SHP77 (cell line): ENCODE measurements at places on chromosomes 2 and 18.

GRCh38 chr2:130353291-130354138, 2.3 kb upstream of the PTPN18 start:
- peak; percentile 64 for DNase-seq

DNA sequence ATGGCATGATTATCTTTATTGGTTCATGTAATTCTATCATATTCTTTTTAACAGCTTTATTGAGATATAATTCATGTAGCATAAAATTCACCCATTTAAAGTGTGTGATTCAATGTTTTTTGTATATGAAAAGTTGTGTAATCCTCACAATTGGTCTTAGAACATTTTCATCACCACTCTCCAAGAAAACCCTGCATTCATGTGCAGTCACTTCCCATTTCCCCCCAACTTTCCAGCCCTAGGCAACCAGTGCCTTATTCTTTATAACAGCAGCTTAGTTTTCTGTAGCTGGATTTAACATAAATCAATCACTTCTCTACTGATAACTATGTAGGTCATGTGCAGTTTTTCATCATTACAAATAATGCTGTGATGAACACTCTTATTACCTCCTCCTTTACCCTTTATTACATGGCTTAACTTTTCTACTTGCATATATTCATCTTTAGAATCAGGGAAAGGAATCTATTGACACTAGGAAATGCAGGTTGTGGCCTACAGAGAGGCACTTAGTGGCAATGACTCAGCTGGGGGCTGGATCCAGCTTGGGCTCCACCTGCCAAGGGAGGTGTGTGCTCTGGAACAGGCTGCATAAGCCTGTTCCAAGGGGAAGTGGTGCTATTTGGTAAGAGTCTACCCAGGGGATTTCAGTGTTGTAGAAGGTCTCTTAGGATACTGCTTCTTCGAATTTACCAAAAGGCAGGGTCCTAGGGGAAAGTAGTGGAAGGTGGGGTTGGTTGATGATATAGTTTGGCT, 89.1 kb downstream of the ETAA1 start:
- peak; percentile 64 for DNase-seq

GRCh38 chr2:216281316-216281715, 91.0 kb downstream of the MARCHF4 start:
- no peak for DNase-seq

GRCh38 chr2:107633580-107634147, 193.0 kb upstream of the RGPD4 start:
- DNase-seq, result no peak

DNA sequence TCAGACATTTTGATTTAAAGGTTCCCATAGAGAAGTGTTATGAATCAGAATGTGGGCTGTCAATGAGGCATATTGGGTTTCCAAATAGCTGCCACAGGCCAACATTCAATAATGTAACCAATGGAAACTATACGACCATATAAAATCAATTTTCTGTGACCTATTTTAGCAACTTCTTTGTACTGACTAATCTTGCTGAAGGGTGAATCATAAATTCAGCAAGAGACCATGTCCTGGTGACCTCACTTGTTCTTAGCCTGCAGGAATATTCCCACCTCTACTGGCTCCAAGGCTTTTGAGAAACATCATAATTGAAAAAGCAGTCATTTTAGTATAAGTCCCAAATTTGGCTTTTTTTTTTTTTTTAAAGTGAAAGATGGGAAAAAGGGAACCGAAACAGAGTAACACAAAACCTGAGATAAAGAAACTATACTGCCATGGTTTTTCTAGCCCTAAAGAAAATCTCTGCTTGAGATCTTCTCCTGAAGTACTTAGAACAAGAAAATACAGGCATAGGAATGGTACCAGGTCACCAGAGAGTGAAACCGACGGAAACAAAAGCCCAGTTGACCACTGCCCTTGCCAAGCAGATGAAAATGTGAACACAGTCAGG, 32.1 kb downstream of the PLEKHM3 start:
- no peak for DNase-seq

GRCh38 chr18:39191931-39192330, 1626.3 kb upstream of the CELF4 start:
- DNase-seq, result no peak

DNA sequence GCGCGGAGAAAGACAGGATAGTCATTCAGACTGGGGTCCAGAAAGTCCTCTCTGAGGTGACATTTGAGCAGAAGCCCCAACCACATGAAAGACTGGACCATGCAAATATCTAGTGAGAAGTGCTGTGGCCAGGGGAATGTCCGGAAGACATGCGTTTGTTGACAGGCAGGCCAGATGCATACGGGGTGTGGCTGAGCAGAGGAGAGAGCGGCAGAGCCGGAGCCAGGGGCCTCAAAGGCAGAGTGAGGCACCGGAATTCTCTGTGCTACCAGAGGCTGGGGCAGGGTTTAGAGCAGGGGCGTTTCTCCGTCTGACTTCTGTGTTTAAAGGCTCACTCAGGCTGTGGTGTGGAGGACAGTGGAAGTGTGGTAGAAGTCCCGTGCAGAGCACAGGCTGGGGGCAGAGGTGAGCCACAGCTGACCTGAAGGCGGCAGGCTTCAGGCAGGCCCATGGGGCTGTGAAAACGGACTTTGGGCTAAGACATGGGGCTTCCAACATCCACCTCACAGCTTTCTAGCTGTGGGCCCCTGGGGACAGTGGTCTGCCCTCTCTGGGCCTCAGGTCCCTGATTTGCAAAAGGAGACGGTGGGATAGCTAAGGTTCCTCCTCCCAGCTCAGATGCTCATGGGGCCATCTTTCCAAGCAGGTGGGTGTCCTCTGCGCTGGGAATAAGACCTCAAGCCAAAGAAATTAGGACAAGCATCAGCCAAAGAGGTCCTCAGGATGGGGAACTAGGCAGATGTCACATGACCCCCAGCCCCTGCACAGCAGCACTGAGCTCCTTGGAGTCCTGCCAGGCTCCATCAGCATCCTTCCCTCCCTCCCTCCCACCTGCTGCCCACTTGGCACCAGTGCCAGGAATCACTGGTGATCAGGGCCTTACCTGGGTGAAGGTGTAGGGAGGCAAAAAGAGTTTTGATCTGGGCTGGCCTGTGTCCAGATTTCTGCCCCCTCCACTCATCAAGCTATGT, 11.2 kb downstream of the RUFY4 start:
- no peak for DNase-seq

- no peak for DNase-seq
These were observed 22.5 kb downstream of the ALS2 start for GRCh38 chr2:201758234-201758633.

DNA sequence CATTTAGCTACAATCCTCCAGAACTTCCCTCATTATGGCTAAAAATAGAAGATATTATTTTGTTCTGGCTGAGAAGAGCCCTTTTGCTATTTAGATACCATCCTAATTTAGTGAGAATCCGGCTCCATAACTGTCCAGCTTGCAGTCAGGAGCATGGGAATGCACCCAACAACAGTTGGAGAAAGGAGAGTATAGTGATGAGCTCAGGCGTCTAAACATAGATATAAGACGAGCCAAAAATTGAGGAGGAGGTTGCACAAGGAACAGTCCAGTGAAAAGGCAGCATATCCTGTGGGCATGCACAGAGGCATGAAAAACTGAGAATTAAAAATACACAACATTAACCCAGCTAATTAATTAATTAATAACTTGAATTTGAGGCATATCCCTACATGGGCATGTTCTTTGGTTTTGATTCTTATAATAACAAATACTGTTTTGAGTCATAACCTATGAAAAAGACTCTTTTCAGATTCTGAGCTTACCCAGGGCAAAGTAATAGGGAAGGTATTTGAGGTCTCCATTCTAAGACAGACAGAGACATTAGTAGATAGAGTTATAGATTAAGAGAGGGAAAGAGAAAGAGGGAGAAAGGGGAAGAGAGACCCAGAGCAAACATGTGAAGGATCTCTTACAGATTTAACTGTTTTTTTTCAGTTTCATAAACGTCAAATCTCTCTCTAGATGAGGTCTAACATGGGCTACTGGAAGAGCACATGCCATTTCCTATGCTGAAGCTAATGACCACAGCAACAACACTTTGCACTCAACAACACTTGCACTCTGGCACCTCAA, 311.2 kb downstream of the OSR1 start:
- DNase-seq, result no peak

DNA sequence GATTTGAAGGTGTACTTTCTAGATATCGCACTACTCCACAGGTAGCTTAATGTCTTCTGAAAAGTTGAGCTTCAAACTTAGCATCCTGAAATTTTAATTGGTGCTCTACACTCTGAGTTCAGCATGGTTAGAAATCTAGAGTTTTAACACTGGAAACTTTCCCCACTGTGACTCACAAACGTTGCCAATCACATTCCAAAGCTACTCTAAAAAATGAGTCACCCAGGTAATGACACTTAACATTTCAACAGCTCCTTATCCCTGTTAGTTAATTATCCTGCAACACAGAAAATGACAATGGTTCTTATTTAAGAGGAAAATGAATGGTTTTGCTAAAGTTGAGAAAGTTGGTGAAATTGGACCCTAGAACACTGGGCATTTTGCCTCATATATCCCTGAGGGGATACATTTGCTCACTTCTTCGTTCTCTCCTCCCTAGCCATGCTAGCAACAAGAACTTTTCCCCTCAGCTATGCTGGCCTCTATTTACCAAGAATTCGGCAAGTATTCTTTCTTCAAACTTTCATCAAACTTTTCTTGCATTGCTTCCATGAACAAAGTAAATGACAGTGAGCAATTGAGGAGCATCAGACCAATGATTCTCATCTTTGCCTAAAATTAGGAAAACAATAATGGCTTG, 1024.1 kb upstream of the KLHL29 start:
- DNase-seq, result no peak

DNA sequence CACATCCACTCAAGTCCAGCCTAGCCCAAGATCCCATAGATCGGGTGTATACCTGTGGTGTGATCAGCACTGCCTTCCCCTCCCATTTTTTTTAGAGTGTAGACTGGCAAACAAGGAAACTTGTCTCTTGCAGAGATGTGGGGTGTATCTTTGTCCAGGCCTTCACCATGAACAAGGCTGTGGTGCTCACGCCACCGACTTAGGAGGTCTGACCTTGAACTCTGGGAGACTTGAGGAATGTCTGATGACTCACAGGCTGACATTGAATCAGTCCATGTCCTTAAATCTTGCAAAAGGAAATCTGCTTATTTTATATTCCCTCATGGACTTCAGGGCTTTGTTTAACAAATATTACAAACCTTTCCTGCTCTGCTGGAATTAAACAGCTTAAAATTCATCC, 4.5 kb upstream of the CTIF start:
- no peak for DNase-seq

- no peak for DNase-seq
These were observed 27.8 kb upstream of the MBOAT2 start for GRCh38 chr2:9031246-9031645.

DNA sequence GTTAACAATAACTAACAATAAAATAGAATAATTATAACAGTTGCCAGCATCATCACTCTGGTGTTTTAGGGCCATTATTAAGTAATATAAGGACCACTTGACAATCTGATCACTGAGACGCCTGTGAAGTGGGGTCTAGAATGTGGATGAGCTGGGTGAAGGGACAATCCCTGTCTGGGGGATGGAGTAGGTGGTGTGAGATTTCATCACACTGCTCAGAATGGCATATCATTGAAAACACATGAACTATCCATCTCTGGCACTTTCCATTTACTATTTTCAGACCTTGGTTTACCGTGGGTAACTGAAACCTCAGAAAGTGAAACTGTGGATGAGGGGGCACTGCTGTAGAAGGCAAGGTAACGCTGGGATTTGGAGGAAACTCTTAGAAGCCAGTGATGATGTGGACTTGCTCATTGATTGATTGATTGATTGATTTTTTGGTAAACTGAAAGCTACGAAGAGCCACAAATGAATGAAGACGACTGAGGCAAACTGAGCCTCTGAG, 204.4 kb upstream of the TWIST2 start:
- no peak for DNase-seq

- DNase-seq, result no peak
These were observed 1.4 kb downstream of the MBD2 start for GRCh38 chr18:54222922-54223567.

GRCh38 chr2:236984046-236984445, 101.6 kb upstream of the COPS8 start:
- DNase-seq, result no peak

GRCh38 chr2:143355870-143356269, 226.7 kb downstream of the ARHGAP15 start:
- DNase-seq, result no peak

DNA sequence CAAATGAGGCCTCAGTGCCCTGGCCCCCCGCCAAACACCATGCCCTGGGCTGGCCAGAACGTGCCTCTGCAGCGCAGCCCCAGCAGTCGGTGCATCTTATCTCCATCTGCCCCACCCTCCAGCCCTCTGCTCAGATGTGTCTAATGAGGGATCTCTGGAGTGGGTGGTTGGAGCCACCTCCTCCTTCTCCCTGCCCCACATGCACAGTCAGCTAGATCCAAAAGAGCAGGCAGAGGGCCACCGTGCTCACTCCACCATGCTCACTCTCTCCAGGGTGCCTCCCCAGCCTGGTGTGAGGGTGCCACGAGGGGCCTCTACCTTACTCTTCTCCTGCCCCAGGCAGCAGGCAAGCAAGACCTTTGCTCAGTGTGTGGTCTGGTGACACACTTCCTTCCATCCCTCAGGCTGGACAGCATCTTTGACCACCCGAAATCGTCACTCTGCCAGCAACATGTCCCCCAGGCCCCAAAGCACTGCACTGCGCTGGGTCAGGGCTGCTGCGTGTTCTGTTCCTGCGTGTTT, 266.1 kb upstream of the HDAC4 start:
- no peak for DNase-seq

GRCh38 chr2:55922291-55922907, 1.2 kb downstream of the EFEMP1 start:
- no peak for DNase-seq

- no peak for DNase-seq
These were observed 2.3 kb downstream of the EGR4 start for GRCh38 chr2:73291093-73291460.

DNA sequence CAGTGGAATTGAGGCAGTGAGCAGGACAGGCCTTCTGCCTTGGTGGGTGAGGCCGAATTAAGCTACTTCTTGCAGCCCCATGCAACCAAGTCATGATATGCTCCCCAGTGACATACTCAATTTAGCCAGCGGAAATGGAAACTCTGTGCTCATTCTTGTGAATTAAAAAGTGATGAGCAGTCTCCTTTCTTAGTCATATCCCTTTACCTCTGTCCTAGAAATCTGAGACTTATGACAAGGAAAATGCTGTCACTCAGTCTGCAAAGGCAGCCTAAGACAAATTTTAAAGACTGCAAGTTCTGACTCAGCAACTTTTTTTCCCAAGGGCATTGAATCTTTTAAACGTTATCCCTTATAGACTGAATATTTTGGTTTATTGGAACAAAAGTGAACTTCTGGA, 218.2 kb downstream of the SH3BP4 start:
- DNase-seq, result no peak

- DNase-seq, result no peak
These were observed 93.0 kb upstream of the SLC39A10 start for GRCh38 chr2:195563857-195564512.

GRCh38 chr18:12361770-12362378, 15.2 kb downstream of the AFG3L2 start:
- DNase-seq, result no peak
